ENCODE measurements at places on chromosomes 16 and 17.

DNA sequence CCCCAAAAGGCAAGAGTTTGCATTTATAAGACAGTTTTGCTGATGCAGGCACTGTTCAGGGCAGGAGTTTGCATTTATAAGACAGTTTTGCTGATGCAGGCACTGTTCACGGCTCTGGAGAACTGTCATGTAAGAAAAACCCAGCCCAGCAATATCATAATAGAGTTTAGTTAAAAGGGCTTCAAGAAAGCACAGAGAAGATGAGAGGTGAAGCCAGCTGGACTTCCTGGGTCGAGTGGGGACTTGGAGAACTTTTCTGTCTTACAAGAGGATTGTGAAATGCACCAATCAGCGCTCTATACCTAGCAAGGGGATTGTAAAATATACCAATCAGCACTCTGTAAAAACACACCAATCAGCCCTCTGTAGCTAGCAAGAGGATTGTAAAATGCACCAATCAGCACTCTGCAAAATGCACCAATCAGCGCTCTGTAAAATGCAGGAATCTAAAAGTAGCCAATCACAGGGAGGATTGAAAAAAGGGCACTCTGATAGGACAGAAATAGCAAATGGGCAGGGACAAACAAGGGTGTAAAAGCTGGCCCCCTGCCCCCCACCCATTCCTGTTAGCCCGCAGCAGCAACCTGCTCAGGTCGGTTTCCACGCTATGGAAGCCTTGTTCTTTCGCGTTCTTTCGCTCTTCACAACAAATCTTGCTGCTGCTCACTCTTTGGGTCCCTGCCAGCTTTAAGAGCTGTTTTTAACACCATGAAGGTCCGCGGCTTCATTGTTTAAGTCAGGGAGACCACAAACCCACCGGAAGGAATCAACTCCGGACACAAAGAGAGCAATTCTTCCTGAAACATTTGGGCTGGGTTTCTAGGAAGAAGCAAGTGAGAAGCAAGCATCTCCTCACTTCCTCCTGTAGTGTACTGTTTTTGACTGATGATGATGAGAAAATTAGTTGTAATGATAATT is 1.8 kb upstream of the CBX1 start:
- DNase-seq: no peak

GRCh38 chr16:75108792-75109731 is 7.5 kb downstream of the LDHD start:
- peak; percentile 63 for DNase-seq

- DNase-seq: no peak
These were observed 422.7 kb upstream of the MON1B start for GRCh38 chr16:76768316-76768715.

DNA sequence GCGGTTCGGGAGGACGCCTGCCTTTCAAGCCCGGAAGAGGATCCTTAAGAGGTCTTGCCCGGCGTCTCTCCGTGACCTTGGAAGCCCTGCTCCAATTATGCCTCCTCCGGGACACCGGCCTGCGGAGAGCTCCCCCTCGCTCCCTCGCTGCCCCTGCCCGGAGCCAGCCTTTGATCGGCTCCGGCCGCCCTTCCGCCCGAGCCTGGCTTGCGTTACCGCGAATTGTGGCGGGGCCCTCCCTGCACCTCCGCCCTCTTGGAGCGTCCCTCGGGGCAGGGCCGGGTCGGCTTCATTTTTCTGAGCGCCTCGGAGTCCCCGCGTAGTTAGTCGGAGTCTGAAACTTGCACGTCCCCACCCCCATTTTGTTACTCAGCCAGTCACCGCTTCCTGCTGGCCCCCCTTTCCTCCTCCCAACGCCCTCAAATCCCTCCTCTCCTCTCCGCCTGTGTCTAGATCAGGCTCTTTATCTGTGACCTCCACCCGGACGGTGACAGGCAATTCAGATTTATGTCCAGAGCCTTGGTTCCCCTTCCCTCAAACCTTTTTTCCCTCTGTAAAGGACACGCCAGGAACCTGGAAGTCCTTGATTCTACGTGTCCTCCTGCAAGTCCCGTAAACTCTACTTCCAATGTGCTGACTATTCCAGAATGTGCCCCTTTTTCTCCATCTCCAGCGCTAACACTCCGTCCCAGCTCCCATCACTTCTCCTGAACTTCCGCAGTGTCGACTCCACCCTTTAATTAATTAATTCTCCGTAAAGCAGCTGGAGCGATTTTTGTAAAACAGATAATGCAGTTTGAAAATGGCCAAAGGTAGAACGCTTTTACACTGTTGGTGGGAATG is 569 bp upstream of the RABEP2 start:
- DNase-seq: peak; percentile 55

GRCh38 chr16:81429045-81429521 is 15.5 kb upstream of the CMIP start:
- DNase-seq: no peak

DNA sequence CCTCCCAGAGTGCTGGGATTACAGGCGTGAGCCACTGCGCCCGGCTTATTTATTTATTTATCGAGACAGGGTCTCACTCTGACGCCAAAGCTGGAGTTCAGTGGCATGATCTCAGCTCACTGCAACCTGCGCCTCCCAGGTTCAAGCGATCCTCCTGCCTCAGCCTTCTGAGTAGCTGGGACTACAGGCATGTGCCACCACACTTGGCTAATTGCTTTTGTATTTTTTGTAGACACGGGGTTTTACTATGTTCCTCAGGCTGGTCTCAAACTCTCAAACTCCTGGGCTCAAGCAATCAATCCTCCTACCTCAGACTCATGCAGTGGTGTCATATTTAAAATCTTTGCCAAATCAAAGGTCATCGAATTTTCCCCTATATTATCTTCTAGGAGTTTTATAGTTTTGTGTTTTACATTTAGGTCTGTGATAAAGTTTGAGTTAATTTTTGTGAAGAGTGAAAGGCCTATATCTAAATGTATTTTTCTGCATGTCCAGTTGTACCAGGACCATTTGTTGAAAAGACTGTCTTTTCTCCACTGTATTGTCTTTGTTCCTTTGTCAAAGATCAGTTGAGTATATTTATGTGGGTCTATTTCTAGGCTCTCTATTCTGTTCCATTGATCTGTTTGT is 47.1 kb downstream of the NACA2 start:
- no peak for DNase-seq

- no peak for DNase-seq
These were observed 102.6 kb downstream of the TMEM100 start for GRCh38 chr17:55620023-55620422.

GRCh38 chr17:76304226-76305134 is 3.6 kb downstream of the QRICH2 start:
- no peak for DNase-seq

DNA sequence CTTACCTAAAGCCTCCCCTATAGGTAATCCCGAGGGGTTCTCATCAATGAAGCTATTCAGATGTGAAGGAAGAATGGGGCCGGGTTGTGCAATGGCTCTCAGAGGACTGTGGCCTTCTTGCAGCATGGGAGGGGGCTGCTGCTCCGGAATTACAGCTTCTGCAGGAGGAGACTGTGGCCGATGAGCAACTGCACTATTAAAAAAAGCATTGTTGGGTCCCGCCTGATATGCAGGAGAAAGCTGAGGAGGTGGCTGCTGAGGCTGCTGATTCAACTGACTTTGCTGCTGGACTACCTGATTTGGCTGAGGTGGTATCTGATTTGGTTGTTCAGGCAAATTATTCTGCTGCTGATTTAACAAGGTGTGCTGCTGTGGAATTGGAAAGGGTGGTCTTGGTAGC is 64.8 kb downstream of the CACNG1 start:
- DNase-seq: no peak

GRCh38 chr16:11263737-11264136 is 5.4 kb downstream of the TNP2 start:
- no peak for DNase-seq

DNA sequence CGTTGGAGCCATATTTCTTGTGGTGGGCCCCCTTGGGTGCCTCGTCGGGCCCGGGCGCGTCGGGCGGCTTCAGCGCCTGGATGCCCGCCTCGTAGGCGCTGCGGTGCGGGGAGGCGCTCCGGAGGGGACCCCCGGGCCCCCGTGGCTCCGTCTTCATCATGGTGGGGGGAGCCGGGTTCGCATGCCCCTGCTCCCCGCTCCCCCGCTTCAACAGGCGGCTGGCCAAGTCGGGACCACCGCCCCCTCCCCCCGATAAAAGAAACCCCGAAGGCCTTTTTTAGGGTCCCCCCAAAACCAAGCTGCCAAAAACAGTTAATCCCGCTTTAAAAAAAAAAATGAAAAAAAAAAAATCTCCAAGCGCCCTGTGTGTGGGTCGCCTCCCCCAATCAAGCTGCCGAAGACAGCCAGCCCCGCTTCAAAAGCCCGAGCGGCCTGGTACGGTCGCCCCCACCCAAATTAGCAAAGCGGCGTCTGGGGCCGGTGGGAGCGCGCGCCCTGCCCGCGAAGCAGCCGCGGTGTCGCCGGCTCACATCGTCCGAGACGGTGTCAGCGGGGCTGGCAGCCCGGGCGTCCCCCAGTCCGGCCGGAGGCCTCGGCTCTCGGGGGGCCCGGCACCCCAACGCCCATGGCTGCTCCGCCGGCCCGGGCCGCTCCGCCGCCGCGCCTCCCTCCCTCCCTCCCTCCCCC is at the start of gene PPP1R9B:
Gene PPP1R9B (minus strand): TSS at position 324 of the 687 bp plus-strand sequence. CDS start 164 bp downstream, at position 160.
- no peak for DNase-seq

DNA sequence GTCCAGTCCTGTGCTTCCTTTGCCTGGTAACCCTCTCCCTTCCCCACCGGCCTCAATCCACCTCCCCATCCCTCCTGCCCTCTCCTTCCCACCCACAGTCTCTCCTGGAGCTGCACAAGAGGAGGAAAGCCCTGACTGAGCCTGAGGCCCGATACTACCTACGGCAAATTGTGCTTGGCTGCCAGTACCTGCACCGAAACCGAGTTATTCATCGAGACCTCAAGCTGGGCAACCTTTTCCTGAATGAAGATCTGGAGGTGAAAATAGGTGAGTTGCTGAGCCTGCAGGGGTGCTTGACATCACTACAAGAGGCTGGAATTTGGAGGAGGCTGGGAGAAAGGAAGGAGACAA is 1.3 kb downstream of the PLK1 start:
- no peak for DNase-seq

DNA sequence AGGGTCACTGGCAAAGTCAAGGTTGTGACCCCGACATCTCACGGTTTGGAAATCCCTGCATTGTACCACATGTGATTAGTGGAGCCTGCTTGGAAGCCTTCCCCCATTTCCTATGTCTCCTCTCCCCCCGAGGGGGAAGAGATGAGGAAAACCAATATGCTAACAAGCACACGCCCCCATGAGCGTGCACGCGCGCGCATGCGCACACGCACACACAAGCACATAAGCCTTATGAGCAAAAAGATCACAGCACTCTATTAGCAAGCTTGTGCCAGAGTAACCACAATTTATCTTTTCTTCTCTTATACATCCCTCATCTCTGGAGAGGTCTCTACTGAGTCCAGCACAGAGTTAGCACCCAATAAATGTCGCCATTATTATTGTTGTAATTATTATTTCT is 31.8 kb upstream of the MMP2 start:
- no peak for DNase-seq

GRCh38 chr16:27175888-27176287 is 27.4 kb upstream of the KDM8 start:
- DNase-seq: no peak

DNA sequence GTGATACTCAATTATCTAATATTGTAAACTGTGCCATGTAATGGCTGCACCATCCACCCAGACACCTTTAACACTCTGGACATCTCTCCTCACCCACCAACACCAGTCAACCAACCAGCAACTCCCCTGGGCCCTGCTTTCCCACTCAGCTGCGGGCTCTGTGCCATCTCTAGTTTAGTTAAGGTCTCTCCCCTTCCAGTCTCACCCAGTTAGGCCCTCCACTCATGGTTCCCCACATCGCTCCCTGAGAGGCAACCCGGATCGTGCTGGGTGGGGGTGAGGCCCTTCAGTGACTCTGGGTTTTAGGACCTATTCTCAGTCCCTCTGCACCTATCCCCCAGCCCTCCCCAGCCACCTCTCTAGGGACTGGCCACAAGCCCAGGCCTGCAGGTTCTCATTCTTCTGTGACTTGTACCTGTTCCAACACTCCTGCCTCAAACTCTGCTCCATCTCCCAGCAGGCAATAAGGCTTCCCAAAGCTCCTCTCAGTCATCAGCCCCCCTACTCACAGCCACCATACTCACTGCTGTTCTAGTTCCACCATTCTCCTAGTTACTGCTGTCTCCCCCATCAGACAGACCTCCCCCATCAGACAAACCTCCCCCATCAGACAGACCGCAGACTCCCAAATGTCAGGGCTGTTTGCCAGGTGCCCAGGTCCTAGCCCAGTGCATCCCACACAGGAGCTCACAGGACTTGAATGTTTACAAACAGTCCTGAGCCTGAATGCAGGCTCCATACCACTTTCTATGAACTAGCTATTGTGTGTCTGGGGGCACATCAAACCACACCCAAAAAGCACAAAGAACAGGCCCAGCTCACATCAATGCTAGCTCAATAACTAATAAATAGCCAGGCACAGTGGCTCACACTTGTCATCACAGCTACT is 2.6 kb downstream of the TK2 start:
- no peak for DNase-seq

DNA sequence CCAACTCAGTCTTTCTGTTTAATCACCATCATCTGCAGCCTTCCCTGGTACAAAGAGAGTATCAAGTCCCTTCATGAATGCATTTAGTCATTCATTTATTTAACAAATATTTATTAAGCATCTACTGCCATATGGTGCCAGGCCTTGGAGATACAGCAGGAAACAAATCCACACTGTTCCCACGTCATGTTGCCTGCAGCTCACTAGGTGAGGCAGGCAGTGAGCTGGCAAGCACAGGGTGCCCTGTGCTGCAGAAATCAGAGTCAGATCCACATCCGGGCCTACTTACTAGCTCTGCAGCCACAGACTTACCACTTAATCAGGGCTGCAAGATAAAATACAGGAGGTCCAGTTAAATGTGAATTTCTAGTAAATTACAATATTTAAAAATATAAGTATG is 38.5 kb upstream of the CES5A start:
- DNase-seq: no peak

DNA sequence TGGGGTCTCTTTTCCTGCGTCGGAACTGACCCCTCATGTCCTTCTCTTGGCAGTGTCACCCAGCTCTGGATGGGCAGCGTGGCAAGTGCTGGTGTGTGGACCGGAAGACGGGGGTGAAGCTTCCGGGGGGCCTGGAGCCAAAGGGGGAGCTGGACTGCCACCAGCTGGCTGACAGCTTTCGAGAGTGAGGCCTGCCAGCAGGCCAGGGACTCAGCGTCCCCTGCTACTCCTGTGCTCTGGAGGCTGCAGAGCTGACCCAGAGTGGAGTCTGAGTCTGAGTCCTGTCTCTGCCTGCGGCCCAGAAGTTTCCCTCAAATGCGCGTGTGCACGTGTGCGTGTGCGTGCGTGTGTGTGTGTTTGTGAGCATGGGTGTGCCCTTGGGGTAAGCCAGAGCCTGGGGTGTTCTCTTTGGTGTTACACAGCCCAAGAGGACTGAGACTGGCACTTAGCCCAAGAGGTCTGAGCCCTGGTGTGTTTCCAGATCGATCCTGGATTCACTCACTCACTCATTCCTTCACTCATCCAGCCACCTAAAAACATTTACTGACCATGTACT is 13.2 kb downstream of the IGFBP4 start:
- no peak for DNase-seq

DNA sequence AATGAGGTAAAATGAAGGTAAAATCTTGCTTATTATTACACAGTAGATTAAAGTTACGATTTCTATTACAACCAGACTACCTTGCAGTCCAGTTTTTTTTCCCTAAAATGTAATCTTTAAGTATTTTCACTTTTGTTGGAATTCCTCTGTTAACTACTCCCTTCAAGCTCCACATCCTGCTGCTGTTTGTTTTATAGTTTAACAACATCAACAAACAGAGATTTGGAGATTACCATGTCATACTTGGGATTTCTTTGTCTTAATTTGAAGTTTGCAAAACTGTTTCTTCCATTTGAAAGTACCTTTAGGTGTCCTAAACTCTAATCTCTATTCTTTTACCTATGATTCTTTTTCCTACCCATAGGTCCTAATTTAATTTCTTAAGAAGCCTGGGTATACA is 83.3 kb downstream of the ABHD15 start:
- no peak for DNase-seq

All from stimulated activated CD4-positive, alpha-beta T cell treated with anti-CD3 and anti-CD28 coated beads, TNF-alpha, amount 100 ng/mL, for 4 hours (primary cell).